ENCODE measurements at places on chromosomes 1 and 21.

- DNase-seq, result no peak
Observed at GRCh38 chr1:220528679-220529501, 954 bp downstream of the MARK1 start.

- no peak for DNase-seq
Observed at GRCh38 chr1:82861749-82862148, 1061.0 kb downstream of the ADGRL2 start.

DNA sequence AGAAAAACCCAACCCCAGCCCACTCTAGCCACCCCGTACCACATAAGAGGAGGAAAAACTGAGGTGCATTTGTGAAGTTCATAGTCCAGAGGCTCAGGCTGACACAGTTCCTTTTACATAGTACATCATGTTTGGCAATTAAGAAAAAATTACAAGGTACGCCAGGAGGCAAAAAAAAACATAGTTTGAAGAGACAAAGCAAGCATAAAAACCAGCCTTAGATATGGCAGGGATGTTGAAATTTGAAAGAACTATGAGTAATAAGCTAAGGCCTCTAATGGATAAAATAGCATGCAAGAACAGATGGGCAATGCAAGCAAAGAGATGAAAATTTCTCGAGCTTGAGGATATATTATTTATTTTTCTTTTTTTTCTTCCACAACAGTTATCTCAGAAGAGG lies 31.9 kb downstream of the MIXL1 start:
- DNase-seq, result peak; percentile 30

- no peak for DNase-seq
Observed at GRCh38 chr1:154422521-154422920, 17.4 kb downstream of the IL6R start.

DNA sequence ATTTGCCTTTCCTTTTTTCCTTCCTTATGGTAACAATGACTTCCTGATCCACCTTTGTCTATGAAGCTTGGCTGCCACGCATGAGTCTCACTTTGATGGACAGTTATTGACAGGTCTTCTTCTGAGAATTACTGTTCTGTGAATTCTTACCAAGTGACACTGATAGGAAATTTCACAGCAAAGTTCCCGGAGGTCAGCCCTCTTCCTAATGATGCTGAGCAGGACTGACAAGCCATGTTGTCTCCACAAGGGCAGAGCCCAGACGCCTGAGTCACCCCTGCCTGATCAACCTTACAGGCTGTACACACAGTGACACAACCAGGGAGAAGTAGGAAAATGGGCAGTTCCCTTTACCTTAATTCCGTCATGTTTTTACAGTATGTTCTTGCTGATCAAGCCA lies 44.2 kb downstream of the ZC3H11B start:
- no peak for DNase-seq

DNA sequence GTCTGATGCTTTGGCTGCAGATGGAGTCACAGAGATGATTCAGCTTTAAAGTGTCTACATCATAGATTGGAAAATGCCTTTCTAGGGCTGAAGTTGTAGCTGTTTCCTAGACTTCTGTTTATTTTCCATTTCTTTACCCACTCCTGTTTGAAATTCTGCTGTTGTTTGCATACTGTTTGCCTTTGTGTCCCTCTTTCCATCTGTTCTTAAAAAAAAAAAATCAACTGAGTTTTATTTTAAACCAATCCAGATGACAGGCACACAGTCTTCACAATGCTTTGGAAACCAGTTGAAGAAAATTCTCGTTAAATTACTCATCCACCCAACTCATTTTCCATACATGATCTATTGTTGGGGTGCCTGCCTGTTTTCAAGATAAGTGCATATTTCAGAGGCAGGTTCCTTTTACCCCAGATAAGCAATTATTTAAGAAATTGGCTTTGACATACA lies 245.9 kb downstream of the DISC1 start:
- DNase-seq, result peak; percentile 34

DNA sequence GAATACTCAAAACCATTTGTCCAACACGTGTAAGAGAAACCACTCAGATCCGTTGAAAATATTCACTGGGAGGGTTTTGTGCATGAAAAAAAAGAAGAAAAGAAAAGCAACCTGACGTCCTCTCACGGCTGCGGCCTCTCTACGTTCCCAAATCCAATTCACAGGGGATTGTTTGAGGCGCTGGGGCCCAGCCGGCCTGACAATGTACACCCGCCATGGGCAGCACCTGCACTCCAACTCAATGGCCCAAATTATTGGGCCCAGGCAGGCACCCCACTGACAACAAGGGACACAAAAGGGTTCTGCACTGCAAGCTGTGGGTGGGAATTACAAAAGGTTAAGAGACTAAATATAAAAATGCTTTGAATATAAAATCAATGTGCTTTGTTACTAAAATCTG lies 41.5 kb downstream of the MORN1 start:
- DNase-seq, result no peak
